ENCODE measurements at places on chromosomes 5 and 9.
A peak's percentile ranks its signal among the peaks of the same experiment; 100 is the strongest.

DNA sequence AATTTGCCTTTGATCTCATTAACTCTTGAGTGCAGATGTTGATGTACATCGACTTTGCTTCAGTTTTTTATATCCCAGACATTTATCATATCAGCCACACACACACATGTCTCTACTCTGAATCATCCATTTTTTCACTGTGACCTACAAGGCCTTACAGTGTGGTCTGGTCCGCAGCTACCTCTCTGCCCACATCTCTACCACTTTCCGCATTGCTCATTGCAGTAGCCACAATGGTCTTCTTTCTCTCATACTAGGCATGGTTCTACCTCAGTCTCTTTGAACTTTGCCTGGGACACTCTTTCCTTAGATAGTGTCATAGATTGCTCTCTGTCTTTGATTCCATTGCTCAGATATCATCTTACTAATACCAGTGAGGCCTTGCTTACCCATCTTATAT lies 87.9 kb upstream of the FSD1L start:
- peak; percentile 72 for DNase-seq

- no peak for DNase-seq
Observed at GRCh38 chr9:94277885-94278536, 18.9 kb downstream of the ZNF169 start.

DNA sequence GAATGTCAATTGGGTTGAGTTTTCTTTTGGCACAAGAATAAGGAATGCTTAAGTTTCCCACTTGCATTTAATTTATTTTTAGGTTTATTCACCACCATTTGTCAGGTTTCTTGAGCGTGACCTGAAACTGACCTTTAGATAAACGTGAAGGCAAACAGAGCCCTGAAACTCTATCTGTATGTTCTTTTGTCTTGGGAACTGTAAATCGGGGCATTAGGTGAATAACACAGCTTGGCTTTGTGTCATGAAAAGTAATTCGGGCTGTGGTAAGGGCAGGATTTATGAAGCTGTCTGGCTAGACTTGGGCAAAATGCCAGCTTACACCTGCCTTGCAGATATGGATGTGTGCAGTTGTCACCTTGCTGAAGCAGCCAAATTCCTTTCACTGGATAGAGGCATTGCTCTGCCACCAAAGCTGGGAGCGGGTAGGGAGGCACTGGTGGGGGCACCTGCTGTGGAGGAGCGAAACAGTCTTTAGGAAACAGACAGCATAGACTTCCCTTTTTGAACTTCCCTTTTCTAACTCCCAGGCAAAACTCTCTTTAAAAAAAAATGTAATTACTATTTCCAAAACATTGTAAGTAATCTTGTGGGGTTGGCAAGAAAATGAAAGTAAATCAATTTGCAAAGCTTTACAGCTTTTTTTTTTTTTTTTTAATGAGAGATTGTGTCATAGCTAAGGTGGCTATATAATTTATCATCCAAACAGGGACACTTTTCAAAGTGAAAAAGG lies 545.2 kb downstream of the CSNK1G3 start:
- DNase-seq: no peak

DNA sequence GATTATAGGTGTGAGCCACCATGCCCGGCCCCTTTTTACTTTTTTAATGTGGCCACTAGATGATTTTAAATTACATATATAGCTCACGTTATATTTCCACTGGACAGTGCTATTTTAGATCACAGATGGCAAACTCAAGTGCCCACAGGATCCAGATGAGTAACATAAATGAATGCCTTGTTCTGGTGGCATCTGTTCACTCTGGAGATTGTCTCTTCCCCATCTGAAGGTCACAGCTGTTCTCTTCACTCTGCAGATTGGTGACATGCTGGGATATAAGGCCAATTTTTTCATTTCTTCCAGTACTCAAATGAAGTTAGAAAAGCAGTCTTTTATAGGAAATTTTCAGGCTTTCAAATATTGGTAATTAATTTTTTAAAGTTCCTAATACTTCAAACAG lies 160.1 kb downstream of the DOCK8 start:
- DNase-seq: no peak

DNA sequence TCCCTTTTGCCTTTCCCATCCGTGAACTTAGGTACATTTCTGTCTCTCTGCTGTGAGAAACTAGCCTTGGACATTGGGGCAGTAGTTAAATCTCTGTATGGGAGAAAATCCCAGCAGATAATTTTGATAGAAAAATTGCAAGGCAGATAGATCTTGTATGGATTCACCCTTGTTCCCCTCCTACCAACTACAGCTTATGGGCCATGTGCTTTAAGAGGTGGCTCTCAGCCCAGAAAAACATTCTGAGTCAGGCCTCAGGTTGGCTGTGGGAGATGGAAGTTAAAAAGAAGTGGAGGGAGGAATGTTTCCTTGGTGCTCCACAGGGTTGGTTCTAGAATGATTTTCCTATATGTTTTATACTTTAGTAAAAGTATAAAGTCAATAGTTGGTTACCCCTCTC lies 1.4 kb upstream of the KDM3B start:
- no peak for DNase-seq

- no peak for DNase-seq
Observed at GRCh38 chr5:15700373-15700772, 200.4 kb downstream of the FBXL7 start.

DNA sequence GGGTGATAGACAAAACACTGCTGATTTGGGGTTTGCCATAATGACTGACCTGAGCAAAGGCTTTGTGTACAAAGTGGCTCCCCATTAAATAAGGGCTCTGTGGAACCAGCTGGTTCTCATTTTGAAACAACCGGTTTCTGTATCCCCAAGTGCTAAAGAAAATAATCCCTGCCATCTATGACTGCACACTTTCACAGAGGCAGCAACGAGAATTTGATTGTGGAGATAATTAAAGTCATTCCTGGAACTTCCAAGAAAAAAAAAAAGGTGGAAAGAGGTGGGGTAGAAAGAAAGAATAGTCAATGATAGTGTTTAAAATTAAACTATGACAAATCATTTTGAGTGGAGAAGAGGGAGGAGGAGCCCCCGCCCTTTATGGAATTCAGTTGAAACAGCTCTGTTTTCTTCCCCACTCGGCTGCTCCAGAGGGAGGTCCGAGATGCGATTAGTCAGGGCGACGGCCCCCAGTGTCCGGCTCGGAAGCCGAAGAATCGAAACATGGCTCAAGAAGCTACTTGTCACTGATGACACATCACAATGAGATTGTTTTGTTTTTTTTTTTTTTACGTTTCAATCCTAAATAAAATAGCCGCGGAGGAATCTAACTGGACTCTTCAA lies 38.4 kb downstream of the EBF1 start:
- DNase-seq: no peak

DNA sequence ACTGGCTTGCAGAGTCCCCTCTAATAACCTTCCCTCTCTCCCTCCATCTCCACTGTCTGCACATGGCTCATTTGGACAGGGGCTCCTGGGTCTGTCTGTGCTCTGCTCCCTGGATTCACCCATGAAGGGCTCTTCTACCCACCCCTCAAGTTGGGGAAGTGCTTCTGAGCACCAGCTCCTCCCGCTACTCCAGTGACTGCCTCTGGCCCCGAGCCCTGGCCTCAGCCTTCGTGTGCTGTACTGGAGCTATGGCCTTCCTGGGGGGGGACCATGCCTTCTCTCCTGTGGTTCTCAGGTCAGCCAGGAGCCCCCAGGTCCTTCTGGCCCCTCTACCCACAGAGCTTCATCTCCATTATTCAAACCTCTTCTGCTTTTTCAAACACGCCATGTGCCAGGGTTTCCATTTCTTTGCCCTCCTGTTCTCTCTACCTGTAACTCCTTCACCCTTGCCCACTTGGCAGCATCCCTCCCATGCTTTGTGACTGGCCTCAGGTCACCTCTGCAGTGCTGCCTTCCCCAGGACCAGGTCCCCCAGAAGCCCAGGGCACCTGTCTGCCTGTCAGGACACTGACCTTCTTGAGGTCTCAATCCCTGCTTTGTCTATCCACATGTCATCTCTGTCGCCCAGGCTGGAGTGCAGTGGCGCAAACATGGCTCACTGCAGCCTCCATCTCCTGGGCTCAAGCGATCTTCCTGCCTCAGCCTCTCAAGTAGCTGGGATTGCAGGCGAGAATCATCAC lies 9.5 kb downstream of the SH3PXD2B start:
- no peak for DNase-seq

GRCh38 chr5:151298063-151298855 lies 5.3 kb downstream of the SLC36A3 start:
- no peak for DNase-seq

GRCh38 chr5:12614608-12615007 lies 710.4 kb upstream of the CTNND2 start:
- DNase-seq: no peak

DNA sequence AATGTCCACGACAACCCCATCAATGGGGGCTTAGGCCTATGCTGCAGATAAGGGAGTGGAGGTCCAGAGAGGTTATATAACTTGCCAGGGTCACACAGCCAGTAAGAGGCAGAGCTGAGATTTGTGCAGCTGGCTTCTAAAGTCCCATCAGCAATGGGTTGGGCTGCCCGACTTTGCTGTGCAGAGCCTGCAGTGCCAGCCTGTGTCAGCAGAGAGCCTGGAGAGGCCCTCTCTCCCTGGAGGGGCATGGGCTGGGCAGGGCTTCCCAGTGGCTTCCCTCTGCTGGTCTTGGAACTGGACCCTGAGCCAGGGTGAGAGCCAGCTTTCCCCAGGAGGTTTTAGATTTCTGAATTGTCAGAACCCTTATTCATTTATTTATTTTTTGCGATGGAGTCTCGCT lies 77.2 kb upstream of the RAPGEF1 start:
- DNase-seq: no peak

DNA sequence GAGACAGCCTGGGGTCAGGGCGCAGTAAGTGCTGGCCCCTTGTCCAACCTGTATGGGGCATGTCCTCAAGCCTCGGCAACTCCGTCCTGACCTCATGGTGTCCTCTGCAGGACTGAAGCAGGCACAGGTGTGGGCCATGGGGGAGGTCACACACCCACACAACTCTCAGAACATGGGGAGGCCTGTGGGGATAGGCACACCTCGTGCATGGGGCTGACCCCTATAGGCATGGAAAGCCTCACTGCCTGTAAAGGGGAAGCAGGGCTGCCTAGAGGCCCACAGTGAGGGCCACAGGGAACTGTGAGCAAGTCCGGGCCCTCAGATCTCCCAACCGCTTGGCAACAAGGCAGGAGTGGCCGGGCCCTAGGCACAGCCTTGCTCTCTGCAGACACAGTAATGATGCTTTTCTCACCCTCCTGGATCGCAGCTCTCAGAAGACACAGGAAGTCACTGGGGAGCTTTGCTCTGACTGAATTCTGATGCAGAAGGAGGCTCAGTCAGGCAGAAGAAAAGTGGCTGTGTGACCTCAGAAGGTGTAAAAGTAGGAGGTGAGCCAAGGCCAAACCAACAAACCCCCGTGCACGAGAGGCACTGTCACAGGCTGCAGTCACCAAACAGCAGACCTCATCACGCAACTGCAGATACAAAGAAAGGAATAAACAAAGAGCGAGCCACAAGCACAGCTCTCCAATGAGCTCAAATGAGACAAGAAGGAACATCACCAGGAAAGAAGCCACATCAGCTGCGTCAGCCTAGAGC lies 5.4 kb downstream of the IPPK start:
- peak; percentile 79 for DNase-seq

DNA sequence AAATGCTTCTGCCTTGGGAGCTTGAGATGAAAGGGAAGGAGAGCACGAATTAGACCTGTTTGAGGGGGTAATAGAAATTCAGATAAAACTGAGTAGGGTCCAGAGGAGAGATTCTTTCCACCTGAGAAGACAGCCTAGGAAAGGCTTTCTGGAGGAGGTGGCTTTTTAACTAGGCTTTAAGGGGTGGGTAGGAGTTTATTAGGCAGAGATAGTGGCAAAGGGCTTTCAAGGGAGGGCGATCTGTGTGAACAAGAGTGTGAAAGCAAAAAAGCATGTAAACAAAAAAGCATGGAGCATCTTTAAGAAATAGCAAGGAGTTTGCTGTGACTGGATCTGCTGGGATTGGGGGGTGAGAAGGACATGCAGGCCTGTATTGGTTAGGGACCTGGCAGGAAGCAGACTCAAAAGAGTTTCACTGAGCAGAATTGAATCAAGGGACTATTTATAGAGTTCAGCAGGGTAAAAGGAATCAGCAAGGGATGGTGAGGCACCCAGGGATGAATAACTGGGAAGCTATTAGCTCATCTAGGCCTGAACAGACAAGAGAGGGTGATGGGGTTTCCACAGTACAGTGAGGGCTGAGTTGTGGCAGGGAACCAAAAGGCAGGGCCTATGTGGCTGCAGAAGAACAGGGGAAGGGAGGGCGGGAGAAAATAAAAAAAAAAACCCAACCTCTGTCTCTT lies 18.8 kb downstream of the SLC1A1 start:
- DNase-seq: no peak

DNA sequence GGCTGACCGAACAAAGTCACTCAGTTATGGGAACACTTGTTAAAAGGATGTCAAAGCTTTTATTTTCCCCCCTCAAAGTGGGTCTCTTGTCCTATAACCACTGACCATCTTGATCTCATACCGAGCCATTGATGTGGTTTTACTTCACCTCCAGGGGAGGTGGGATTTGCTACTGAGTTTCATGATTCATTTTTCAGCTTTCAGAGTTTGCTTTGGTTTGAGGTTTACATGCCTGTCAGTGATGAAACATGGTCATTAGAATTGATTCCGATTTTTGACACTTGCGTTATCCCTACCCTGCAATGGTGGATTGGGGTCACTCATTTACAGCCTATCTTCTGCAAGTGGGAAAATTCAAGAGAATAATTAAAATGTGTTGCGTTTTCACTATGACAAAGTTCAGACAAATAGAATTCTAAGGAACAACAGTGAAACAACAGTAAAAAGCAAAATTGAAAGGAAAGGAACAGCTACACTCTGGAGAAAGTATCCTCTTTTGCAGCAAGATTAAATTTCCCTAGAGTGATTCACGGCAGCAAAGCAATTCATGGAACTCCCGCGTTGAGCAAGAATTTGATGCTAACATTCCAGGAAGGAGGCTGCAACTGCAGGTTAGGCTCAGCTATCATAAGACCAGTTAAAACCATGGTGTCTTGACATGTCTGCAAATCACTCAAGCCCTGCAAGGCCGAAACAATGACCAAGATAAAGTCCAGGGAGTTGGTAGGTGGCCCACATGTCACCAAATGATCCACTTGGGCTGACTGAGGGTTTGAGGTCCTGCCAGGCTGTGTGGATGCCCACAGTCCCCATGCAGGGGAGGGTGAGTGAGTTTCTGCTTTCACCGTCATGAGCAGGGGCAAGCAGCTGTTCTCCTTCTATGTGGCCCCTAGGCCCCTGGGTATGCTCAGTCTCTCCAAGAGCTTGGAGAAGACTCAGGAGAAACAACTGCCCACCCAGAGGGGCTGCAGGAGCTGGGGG lies 9.4 kb downstream of the GADD45G start:
- DNase-seq: no peak

DNA sequence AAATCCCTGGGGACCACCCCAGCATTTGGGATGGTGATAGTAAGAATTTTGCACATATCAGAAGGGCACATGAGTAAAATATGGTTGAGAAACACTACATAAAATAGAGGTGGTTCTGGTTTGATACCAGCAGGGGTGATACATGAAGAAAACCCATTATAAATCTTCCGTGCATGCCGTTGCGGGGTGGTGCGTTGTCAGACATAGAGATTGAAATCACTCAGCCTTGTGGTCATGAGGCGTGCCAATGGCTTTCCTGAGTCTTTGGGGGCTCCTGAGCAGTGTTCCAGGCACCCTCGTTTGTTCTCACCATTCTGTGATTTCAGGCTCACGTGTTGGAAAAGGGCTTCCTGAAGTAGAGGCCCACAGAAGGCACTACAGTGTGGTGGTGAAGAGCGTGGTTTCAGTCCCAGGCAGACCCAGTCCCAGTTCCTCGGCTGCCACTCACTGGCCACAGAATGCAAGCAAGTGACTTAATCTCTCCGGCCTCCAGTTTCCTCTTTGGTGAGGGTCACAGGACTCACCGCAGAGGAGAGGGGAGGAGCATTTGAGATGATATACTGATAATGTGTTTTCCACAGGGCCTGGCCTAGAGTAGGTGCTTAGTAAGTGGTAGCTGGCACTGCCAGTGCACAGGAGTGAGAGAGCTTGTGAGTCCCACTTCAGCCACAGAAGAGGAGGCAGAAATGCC lies 20.5 kb upstream of the GLRX start:
- peak; percentile 73 for DNase-seq

Measured in activated CD8-positive, alpha-beta T cell treated with anti-CD3 and anti-CD28 coated beads, Interleukin-2, amount 10 ng/mL, durations not matched to agents 7 days and 5 days (primary cell).